ENCODE measurements at places on chromosomes 7 and 10.

GRCh38 chr7:117769085-117769484, 104.2 kb downstream of the CTTNBP2 start:
- DNase-seq: no peak

GRCh38 chr10:61448091-61448490, 5.1 kb downstream of the TMEM26 start:
- DNase-seq: no peak

DNA sequence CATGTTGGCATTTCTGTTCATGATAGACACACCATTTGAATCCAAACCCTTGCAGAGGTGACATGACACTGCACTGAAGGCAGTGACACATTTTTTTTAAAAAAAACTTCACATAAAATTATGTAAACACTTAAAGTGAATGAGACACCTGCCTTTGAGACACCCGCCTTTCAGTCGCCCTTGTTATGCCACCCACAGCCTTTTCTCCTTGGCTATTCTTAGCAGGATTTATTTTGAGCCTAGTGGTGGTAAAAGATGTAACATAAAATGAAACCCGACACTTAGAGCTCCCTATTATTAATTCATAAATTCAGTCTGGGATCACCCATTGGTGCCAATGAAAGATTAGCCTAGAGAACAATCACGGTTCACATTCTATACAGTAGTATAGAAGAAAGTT, 161.3 kb downstream of the DYNC1I1 start:
- no peak for DNase-seq

- no peak for DNase-seq
Observed at GRCh38 chr7:45052011-45052410, 36.8 kb downstream of the NACAD start.

GRCh38 chr7:50415844-50416364, 34.2 kb downstream of the FIGNL1 start:
- DNase-seq: no peak

DNA sequence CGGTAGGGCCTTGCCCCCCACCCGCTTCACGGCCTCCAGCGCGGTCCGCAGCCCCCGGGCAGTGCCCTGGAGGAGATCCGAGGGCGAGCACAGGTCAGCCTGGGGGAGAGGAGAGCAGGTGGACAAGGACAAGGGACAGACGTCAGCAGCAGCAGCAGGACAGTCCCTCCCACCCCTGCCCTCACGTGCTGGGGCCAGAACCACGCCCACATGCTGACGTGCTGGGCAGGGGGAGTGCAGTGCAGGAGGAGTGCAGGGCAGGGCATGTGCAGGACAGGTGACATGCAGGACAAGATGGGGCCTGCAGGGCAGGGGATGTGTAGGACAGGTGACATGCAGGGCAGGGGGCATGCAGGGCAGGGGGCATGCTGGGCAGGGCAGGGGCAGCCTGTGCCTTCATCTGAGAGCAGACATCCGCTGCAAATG, 1.5 kb upstream of the SAP25 start:
- DNase-seq: no peak

Measured in amygdala (tissue), 56 donors.